ENCODE measurements at places on chromosomes 4 and X.

DNA sequence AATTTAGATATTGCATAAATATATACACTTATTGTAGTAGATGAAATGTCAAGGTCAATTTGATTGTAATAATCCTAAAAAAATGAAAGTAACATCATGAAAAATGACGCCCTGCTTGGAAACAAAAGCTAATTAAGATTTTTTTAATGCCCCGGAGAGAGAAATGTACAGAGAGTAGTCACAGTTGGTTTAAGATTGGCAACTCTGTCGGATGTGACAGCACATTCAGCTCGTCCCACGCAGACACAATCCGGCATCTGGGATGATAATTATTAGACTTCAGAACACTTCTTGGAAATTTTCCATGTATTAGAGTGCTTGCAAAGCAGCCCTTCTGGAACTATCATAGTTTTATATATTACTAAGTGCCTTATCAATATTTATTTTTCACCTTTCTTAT lies 478.0 kb downstream of the PDHA2 start:
- no peak for DNase-seq

DNA sequence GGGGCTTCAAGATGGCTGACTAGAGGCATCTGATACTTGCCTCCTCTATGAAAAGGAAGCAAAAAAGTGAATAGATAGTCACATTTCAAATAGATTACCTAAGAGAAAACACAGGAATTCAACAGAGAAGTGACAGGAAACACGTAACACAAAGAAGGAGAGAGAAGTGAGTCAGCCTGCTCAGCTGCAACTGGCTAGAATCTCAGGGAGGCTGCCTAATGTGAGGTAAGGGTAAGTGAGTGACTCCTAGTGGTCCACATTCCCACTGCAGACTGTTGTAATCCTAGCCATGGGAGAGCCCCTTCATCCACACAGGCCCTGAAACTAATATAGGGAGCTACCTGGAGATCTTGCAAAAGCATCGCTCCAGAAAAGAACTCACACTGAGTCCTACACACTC lies 179.2 kb downstream of the SLC7A11 start:
- DNase-seq = no peak

GRCh38 chr4:149727663-149728062 lies 88.0 kb downstream of the IQCM start:
- DNase-seq = no peak

GRCh38 chr4:6918338-6918737 lies 8.7 kb downstream of the TBC1D14 start:
- DNase-seq = no peak

DNA sequence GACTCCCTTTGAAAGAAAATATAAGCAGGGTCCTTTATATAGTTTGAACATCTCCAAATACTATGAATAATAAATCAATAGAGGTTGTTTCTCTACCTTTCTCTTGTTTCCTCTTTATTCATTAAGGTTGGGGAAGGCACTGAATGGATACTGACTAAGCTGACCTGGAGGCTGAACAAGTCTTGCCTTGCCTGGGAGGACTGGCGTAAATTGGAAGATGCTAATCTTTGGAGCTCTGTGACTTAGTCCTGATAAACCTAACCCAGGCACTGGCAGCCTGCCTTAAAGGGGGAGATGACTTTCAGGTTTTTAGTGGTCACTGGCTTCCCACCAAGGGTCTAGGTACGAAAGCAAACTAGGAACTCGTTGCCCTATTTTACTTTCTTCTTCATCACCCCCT lies 10.5 kb downstream of the CCDC160 start:
- no peak for DNase-seq

GRCh38 chr4:139728840-139729239 lies 63.2 kb downstream of the MGST2 start:
- DNase-seq = peak; percentile 61

GRCh38 chr4:31086756-31087330 lies 366.7 kb downstream of the PCDH7 start:
- DNase-seq = no peak

GRCh38 chr4:24643774-24644520 lies 59.6 kb upstream of the DHX15 start:
- no peak for DNase-seq

- DNase-seq = no peak
Measured at GRCh38 chr4:55729351-55730279, 90.0 kb upstream of the EXOC1L start.

DNA sequence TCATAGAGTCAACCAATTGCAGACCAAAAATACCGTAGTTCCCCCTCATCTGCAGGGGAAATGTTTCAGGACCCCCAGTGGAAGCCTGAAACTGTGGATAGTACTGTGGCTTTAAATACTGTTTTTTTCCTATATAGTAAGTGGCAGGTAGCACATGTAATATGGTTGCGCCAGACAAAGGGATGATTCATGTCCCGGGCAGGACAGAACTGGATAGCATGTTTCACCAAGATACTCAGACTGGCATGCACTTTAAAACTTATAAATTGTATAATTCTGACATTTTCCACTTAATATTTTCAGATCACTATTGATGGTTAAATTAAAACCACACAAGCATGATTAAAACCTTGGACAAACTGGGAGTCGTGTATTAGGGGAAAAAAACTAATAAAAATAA lies 276.3 kb upstream of the AGA start:
- no peak for DNase-seq

- no peak for DNase-seq
Measured at GRCh38 chr4:69194166-69194565, 20.4 kb downstream of the UGT2B11 start.

- no peak for DNase-seq
Measured at GRCh38 chr4:174389439-174389838, 105.7 kb downstream of the CEP44 start.

- no peak for DNase-seq
Measured at GRCh38 chr4:94412019-94412657, 39.6 kb upstream of the PDLIM5 start.

DNA sequence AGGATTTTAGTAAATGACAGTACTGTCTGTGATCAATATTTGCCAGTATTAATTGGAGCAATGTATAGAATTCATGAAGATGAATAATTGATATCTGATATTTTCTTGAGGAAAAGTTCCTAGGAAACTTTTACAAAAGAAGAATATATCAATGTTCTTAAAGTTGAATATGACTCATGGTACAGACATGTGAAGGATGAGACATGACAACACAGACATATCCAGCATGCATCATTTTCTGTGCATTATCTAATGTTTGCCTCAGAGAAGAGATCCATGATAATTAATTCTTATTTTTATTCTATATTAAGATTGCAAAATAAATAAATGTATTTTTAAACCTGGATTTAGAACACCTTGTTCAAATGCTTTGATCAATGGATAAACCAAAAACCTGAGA lies 452.9 kb upstream of the EPHA5 start:
- DNase-seq = no peak

DNA sequence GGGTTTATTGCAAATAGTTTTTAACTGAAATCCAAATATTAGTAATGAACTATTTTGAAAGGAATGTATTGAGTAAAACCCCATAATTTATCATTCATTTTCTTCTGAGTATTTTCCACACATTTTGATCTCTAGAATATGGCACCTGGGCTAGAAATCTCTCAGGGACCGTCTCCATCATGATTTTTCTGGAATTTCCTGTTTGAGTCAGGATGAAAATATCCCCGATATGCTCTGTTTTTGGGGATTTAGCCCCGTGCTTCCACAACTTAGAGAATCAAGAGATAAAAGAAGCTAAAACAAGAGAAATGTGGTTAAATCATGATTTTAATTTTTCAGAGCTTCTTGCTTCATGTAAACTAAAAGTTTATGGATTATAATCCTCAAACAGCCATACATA lies 114.2 kb downstream of the SPCS3 start:
- DNase-seq = no peak

- no peak for DNase-seq
Measured at GRCh38 chr4:188403272-188403671, 264.0 kb downstream of the TRIML1 start.

DNA sequence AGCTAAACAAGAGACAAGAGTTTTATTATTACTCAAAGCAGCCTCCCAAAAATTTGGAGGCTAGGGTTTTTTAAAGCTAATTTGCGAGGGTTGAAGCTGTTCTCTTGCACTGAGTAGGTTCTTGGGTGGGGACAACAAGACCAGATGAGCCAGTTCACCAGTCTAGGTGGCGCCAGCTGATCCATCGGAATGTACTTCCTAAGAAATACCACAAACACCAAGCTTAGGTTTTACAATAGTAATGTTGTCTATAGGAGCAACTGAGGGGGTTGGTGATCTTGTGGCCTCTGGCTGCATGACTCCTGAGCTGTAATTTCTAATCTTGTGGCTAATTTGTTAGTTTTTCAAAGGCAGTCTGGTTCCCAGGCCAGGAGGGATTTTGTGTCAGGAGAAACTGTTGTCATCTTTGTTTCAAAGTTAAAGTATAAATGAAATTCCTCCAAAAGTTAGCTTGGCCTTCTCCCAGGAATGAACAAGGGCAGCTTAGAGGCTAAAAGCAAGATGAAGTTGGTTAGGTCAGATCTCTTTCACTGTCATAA lies 130.6 kb downstream of the SLC7A11 start:
- no peak for DNase-seq

DNA sequence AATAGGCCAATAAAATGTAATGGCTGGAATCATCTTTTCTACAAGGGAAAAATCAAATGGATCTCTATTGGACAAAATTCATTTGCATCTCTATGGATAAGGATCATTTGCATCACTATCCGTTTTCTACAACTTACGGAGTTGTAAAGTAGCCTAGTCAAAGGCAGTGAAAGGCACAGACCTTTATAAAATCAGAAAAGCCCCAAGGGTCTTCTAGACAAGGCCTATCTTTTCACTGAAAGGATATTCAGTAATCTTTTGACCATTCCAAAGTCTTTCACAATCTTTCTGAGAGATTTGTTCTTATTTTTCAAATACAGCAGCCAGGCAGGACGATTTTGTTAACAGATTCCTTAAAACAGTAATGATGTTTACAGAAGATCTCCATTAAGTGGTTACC lies 119.5 kb upstream of the JADE1 start:
- DNase-seq = no peak

DNA sequence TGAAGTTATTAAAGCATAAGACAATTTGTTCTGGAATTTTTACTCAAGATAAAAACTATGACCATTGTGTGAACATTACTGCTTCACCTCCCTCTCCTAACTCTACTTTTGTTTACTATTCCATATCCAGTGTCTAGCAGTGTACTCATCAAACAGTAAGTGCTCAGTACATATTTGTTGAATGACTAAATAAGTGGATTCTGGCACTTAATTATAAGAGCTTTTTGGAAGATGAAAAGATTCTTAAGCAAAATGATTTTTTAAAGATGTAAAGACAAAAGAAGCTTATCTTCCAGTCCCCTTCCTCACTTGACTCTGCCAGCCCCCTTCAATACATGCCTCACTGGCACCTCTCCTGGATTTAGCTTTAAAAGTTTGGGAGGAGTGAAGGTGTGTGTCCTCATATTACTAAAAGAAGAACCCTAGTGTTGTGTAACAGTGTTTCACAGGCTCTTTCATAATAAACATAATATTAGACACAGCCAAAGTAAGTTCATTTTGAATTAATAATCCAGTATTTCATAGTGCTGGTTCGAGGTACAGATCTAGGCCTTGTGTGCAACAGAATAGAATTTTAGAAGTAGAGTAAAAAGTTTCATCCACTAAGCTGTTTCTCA lies 53.0 kb downstream of the GAB1 start:
- DNase-seq = peak; percentile 14

- no peak for DNase-seq
Measured at GRCh38 chr4:157076578-157076947, 613 bp downstream of the GLRB start.

GRCh38 chrX:43405191-43405590 lies 250.9 kb upstream of the MAOA start:
- DNase-seq = no peak

GRCh38 chrX:65707151-65707550 lies 39.7 kb downstream of the MSN start:
- DNase-seq = no peak

DNA sequence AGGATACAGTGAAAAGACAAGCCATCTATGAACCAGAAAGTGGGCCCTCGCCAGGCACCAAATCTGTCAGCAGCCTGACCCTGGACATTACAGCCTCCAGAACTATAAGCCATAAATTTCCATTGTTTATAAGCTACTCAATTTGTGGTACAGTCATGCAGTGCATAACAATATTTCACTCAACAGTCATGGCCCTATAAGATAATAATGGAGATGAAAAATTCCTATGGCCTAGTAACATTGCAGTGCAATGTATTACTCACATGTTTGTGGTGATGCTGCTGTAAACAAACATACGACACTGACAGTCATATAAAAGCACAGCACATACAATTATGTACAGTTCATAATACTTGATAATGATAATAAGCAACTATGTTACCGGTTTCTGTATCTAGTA lies 17.1 kb upstream of the TLR1 start:
- no peak for DNase-seq

DNA sequence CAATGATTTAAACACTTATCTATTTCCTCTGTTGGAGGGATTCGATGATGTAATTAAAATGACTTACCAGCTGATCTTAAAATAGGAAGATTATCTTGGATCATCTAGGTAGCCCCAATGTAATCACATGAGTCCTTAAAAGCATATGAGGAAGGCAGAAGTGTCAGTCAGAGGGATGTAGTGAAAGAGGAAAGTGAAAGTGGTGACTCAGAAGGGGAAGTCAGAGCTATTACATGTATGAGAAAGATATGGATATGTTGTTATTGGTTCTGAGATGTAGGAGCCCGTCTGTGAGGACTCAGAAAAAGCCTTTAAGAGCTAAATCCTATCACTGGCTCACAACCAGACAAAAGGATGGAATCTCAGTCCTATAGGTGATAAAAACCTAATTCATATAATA lies 456.4 kb downstream of the DACH2 start:
- no peak for DNase-seq

GRCh38 chr4:28250646-28251045 lies 1390.0 kb downstream of the STIM2 start:
- DNase-seq = no peak

DNA sequence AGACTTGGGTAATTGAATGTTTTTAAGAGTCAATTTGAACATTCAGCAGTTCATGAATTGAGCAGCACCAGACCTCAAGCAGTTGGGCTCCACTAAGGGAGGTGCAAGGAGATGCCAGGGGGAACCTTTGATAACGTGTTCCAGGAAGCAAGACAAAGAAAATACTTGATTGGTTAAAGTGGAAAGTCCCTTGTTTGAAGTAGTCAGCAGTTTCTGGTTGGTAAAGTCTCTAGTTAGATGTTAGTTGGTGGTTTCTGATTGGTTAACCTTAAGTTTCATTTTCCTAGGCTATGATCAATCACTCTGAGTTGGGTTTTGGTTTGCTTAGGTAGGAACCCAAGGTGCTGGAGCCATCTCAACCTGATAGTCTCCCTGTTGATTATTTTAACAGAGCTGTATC lies 4.0 kb downstream of the HERC6 start:
- DNase-seq = no peak

GRCh38 chrX:100477958-100478357 lies 67.9 kb upstream of the PCDH19 start:
- no peak for DNase-seq
